Colonic mucosa (tissue), 4 donors: ENCODE measurements at places on chromosomes 13 and 19. TPM values are rescaled to one million over a fixed set of nuclear protein-coding genes. Genes with fewer than 3 reads are reported as not detected.

CSNK1G2 gene
- total RNA-seq: 55.3 TPM

RDH13 gene
- total RNA-seq: 39.5 TPM

TSSK6 gene
- total RNA-seq: 3.6 TPM

FFAR1 gene
- not detected for total RNA-seq

TEX29 gene
- total RNA-seq: 0.52 TPM

GRCh38 chr13:112795277-112795676 is 105.4 kb downstream of the ATP11A start:
- no peak overlapping the region for H3K4me3 ChIP-seq
- H3K36me3 ChIP-seq: no peaks in the 10 kb centered on the region
- H3K27ac ChIP-seq: no peak overlapping the region
- no peaks in the 10 kb centered on the region for H3K27me3 ChIP-seq
- no peak for DNase-seq

DNA sequence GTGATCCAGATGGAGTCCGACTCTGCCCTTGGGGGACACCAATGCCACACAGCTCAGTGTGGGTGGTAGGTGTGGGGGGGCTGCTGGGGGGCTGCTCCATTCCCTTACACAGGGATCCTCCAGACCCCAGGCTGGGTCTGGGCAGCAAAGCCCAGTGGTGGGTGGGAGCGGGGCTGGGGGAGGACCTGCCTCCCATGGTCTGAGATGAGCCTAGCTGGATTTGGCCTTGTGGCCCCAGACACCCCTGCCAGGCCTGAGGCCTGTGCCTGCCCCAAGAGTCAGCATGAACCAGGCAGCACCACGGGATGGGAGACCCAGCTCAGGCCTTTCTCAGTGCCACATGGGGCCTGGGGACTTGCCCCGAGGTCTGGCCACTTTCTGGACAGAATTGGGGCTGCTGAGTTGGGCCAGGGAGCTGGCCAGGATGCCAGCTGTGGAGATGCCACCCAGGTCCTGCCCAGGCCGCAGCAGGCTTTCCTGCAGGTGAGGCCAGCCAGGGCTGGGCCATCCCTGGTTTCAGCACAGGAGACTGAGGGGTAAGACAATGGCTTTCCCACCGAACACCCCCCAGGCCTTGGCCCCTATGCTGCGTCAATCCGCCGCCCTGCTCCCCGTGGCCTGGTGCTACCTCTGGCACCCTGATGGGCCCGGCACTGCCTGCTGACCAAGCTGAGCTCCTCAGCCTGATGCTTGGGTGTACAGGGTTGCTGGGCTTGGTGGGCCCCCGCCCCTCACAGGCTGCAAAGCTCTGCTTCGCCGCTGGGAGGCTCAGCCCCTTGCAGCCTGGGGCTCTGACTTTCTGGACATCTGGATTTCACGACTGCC is 24.2 kb downstream of the CEBPG start:
- DNase-seq: no peak
- no peaks in the 10 kb centered on the region for H3K36me3 ChIP-seq
- peaks cover 6% of the 10 kb centered on the region for H3K4me1 ChIP-seq
- no peak overlapping the region for H3K27ac ChIP-seq
- H3K4me3 ChIP-seq: no peak overlapping the region
- H3K27me3 ChIP-seq: no peaks in the 10 kb centered on the region

GRCh38 chr13:27979001-27979643 is 9.4 kb downstream of the URAD start:
- peak overlapping the region; percentile 84 for H3K27ac ChIP-seq
- H3K4me3 ChIP-seq: peak overlapping the region; percentile 49
- H3K36me3 ChIP-seq: no peaks in the 10 kb centered on the region
- H3K4me1 ChIP-seq: no peaks in the 10 kb centered on the region

- no peaks in the 10 kb centered on the region for H3K36me3 ChIP-seq
- no peak for DNase-seq
- H3K4me3 ChIP-seq: no peak overlapping the region
- no peak overlapping the region for H3K27ac ChIP-seq
- no peaks in the 10 kb centered on the region for H3K4me1 ChIP-seq
These were observed 10.9 kb upstream of the S1PR4 start for GRCh38 chr19:3167533-3168272.

GRCh38 chr13:114249077-114249476 is 14.4 kb downstream of the CDC16 start:
- H3K4me1 ChIP-seq: no peaks in the 10 kb centered on the region
- no peaks in the 10 kb centered on the region for H3K27me3 ChIP-seq
- no peak overlapping the region for H3K27ac ChIP-seq
- H3K4me3 ChIP-seq: no peak overlapping the region
- peak; percentile 33 for DNase-seq
- H3K36me3 ChIP-seq: peaks cover 9% of the 10 kb centered on the region

GRCh38 chr19:48443256-48443655 is 2.5 kb upstream of the GRWD1 start:
- H3K27ac ChIP-seq: no peak overlapping the region
- H3K4me3 ChIP-seq: no peak overlapping the region
- no peak for DNase-seq

- no peaks in the 10 kb centered on the region for H3K36me3 ChIP-seq
- H3K4me3 ChIP-seq: no peak overlapping the region
- DNase-seq: no peak
- no peaks in the 10 kb centered on the region for H3K27me3 ChIP-seq
- no peaks in the 10 kb centered on the region for H3K4me1 ChIP-seq
- H3K27ac ChIP-seq: no peak overlapping the region
These were observed 134.4 kb downstream of the DNAJC15 start for GRCh38 chr13:43157796-43158195.

DNA sequence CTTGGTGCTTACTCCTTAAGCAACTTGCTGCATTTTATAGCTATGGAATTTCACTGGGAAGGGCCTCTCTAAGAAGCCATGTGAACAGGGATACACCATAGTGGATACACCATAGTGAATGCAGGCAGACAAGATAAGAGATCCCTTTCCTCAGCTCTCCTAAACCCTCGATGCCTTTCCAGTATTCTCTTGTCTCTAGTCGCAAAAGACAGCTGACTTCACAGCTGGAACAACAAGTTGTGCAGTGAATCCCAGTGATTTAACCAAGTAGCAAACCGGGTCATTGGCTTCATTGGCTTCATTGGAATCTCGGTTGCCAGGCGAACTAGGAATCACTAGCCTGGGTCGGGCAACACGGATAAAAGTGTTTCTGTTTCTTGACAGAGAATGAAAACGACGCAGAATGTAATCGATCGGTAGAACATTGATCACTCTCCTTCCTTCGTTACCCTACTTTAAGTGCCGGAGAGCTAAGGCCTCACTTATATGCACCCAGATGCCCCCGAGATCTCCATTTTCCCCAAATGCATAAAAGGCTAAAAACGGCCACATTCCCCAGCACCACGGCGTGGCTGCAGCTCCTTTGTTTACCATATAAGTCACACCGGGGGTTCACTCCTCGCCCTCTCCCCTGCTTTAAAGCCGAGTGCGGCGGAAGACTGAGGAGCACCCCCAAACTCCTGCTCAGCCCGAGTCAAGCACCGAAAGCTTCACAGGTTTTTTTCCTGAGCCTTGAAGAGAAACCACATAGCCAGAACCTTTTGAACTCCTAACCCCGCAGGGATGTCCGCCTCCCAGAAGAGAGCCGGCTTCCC is 674 bp downstream of the TRPC4 start:
- H3K36me3 ChIP-seq: no peaks in the 10 kb centered on the region
- H3K4me1 ChIP-seq: no peaks in the 10 kb centered on the region
- no peak for DNase-seq
- peaks cover 22% of the 10 kb centered on the region for H3K27me3 ChIP-seq

GRCh38 chr19:4369109-4369887 is 25.9 kb downstream of the MPND start:
- peak; percentile 86 for DNase-seq
- H3K27ac ChIP-seq: peak overlapping the region; percentile 82
- H3K36me3 ChIP-seq: no peaks in the 10 kb centered on the region
- peaks cover 26% of the 10 kb centered on the region for H3K4me1 ChIP-seq

- H3K4me3 ChIP-seq: no peak overlapping the region
- H3K27ac ChIP-seq: no peak overlapping the region
- DNase-seq: no peak
- H3K27me3 ChIP-seq: no peaks in the 10 kb centered on the region
These were observed 182.8 kb downstream of the RGCC start for GRCh38 chr13:41639955-41640780.

GRCh38 chr13:109323338-109323737 is 463.0 kb downstream of the IRS2 start:
- H3K27me3 ChIP-seq: no peaks in the 10 kb centered on the region
- no peak overlapping the region for H3K4me3 ChIP-seq
- H3K36me3 ChIP-seq: no peaks in the 10 kb centered on the region
- no peak for DNase-seq
- no peaks in the 10 kb centered on the region for H3K4me1 ChIP-seq

- no peak for DNase-seq
- no peak overlapping the region for H3K4me3 ChIP-seq
- H3K4me1 ChIP-seq: no peaks in the 10 kb centered on the region
- H3K27ac ChIP-seq: no peak overlapping the region
- H3K27me3 ChIP-seq: no peaks in the 10 kb centered on the region
These were observed 19.2 kb downstream of the ITM2B start for GRCh38 chr13:48252176-48252575.

DNA sequence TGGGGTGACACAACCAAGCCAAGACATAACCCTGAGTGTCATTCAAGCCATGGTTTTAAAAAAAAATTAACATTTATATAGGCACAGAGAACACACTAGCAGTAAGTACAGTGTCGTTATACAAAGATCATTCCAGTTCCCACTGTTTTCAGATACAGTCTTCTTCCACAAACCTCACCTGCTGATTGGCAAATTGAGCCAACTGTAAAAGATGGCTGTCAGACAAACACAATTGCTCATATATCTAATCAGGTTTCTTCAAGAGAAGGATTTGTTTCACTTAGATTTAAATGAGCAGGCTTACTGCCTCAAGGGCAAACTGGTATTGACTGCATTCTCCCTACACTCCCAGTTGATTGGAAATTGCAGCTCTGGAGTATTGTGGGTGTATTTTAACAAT is 308.9 kb downstream of the RBM26 start:
- DNase-seq: no peak
- no peaks in the 10 kb centered on the region for H3K4me1 ChIP-seq
- no peaks in the 10 kb centered on the region for H3K27me3 ChIP-seq

GRCh38 chr19:2042485-2043250 is 8.4 kb downstream of the MKNK2 start:
- no peaks in the 10 kb centered on the region for H3K27me3 ChIP-seq
- H3K4me3 ChIP-seq: no peak overlapping the region
- H3K36me3 ChIP-seq: peaks cover 42% of the 10 kb centered on the region

- no peaks in the 10 kb centered on the region for H3K27me3 ChIP-seq
- H3K36me3 ChIP-seq: no peaks in the 10 kb centered on the region
- no peak overlapping the region for H3K27ac ChIP-seq
- no peak for DNase-seq
- H3K4me1 ChIP-seq: no peaks in the 10 kb centered on the region
These were observed 12.3 kb downstream of the SLC15A1 start for GRCh38 chr13:98740131-98740530.

DNA sequence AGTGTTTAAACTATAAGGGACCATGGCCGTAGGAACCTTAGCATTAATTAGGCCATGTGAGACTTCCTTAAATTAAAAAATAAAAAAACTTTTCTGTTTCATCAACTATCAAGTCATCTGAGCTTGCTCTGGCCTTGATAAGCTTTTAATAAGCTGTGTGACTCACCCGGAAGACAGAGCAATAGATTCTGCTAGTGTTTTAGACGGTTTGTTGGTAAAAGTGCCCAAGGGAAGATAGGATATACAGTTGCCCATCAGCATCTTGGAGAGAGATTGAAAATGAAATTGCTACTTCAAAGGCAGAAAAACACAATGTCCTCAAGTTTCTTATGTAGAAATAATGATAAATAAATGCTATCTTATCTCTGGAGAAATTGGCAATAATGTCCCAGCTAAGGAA is 31.2 kb upstream of the RCBTB2 start:
- no peaks in the 10 kb centered on the region for H3K36me3 ChIP-seq
- no peak overlapping the region for H3K27ac ChIP-seq
- no peaks in the 10 kb centered on the region for H3K27me3 ChIP-seq
- H3K4me3 ChIP-seq: no peak overlapping the region
- DNase-seq: no peak
- H3K4me1 ChIP-seq: no peaks in the 10 kb centered on the region

DNA sequence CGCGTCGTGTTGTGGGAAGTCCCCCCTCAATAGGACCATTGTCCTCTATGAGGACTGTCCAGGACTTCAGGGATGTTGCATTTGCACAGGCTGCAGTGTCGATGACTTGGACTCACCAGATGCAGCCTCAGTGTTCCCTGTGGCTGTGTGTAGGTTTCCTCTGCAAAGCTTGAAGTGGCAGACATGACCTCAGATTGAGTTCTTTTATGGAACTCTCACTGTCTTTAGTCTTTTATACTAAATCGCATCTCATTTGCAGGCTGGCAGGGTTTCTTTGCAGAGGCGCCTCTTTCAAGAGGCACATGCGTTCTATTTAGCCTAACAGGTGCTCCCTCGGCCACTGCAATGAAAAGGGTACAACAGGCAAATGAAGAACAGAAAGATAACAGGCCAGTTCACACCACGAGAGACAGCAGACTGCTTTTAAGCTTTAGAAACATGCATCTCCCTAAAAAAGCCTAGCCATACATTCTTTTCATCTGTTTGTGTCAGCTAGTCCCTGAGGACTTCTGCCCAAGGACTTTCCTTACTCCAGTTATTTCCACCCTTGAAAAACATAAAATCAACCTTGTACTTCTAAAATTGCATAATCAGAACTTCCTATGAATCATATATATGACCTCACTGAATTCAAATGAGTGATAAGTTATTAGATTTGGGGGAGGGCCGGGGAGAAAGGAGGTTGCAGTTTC is 118.4 kb downstream of the RAB20 start:
- no peak for DNase-seq
- H3K4me1 ChIP-seq: no peaks in the 10 kb centered on the region
- H3K27ac ChIP-seq: peak overlapping the region; percentile 16
- no peaks in the 10 kb centered on the region for H3K27me3 ChIP-seq
- H3K4me3 ChIP-seq: no peak overlapping the region

DNA sequence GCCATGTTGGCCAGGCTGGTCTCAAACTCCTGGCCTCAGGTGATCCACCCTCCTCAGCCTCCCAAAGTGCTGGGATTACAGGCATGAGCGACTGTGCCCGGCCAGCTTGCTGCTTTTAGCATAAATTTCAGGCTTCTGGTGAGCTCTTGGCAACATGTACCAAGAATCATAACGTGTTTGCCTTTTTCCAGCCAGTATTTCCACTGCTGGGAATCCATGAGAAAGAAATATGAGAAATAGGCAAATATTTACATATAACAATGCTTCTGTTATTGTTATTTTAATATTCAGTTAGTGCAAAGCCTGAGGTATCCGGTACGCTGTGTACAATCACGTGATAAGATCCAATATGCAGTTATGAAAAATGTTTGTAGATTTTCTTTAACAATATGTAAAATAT is 29.2 kb upstream of the CERS4 start:
- H3K36me3 ChIP-seq: no peaks in the 10 kb centered on the region
- no peak overlapping the region for H3K4me3 ChIP-seq
- H3K27ac ChIP-seq: no peak overlapping the region
- H3K4me1 ChIP-seq: no peaks in the 10 kb centered on the region
